Esophagus muscularis mucosa (tissue), 4 donors: ENCODE measurements at places on chromosomes 1 and 21. TPM values are rescaled to one million over a fixed set of nuclear protein-coding genes. Genes with fewer than 3 reads are reported as not detected.

GRCh38 chr1:54337928-54338327 is 68.3 kb downstream of the SSBP3 start:
- DNase-seq: no peak
- H3K27ac ChIP-seq: no peak overlapping the region
- H3K27me3 ChIP-seq: no peaks in the 10 kb centered on the region
- H3K36me3 ChIP-seq: no peaks in the 10 kb centered on the region
- H3K4me3 ChIP-seq: no peak overlapping the region

DNA sequence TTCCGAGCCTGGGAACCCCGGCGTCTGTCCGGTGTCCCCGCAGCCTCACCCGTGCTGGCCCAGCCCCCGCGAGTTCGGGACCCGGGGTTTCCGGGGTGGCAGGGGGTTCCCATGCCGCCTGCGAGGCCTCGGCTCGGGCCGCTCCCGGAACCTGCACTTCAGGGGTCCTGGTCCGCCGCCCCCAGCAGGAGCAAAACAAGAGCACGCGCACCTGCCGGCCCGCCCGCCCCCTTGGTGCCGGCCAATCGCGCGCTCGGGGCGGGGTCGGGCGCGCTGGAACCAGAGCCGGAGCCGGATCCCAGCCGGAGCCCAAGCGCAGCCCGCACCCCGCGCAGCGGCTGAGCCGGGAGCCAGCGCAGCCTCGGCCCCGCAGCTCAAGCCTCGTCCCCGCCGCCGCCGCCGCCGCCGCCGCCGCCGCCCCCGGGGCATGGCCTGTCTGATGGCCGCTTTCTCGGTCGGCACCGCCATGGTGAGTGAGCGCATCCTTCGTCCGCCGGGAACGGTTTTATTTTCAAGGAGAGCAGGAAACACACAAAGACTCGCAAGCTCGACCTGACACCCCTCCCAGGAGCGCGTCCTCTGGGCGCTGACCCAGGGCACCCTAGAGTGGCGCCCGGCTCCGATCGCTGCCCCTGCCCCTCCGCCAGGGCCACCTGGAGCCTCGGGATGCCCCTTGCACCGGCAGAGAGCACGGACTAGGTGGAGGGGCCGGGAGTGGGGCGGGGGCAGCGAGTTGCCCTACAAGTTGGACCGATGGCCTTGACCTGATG is at the start of gene ABCG1:
TSS of gene ABCG1 (plus strand) at position 305 of the 770 bp plus-strand sequence. CDS start at position 428, 123 bp downstream.
- no peak for DNase-seq
- H3K27me3 ChIP-seq: no peaks in the 10 kb centered on the region
- peak within 1 kb of the TSS; percentile 80 for H3K27ac ChIP-seq
- H3K4me3 ChIP-seq: peak within 1 kb of the TSS; percentile 84
- H3K4me1 ChIP-seq: peaks cover 26% of the 10 kb centered on the region

- H3K27ac ChIP-seq: peak overlapping the region; percentile 59
- no peak for DNase-seq
- no peak overlapping the region for H3K4me3 ChIP-seq
- peaks cover 15% of the 10 kb centered on the region for H3K4me1 ChIP-seq
Measured at GRCh38 chr1:229205854-229206253, 65.1 kb upstream of the RAB4A start.

DNA sequence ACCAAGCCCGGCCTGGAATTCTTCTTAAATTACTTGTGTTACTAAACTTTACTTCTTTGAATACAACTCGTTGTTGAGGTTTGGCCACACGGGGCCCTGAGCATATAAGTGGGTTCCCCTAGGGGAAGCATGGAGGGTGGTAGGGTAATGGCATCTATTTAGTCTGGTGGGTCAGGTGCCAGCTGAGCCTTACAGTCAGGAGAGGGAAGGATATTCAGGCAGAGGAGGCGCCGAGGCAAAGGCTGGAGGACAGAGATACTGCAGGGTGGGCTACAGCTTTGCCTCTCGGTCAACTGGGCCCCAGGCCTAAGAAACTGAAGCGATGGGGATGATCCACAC is 424 bp upstream of the NECAP2 start:
- H3K4me3 ChIP-seq: peak overlapping the region; percentile 85
- peak overlapping the region; percentile 75 for H3K27ac ChIP-seq
- no peak for DNase-seq
- H3K4me1 ChIP-seq: peaks cover 34% of the 10 kb centered on the region
- H3K27me3 ChIP-seq: no peaks in the 10 kb centered on the region

DNA sequence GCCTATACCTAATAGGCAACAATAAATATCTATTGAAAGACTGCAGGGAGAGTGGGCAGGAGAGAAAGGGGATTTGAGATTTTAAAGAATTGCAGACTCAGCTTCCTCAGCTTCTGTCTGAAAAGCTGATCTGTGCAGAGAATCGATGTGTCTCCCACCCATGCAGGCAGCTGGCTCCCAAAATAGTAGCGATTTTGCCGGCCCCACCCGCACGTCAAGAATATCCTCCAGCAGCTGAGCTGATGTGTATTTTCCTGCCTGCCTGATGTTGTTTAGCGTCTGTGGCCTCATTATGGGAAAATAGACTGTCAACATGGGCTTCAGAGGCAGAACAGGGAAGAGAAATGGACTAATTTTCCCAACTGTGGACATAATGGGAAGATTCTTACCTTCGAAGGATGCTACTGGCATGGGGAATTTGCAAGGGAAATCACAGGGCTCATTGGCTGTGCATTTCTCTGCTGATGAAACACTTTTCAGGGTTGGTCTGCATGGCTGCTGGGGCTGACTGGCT is 699.8 kb downstream of the PTPRU start:
- H3K4me3 ChIP-seq: no peak overlapping the region
- H3K36me3 ChIP-seq: no peaks in the 10 kb centered on the region
- DNase-seq: no peak
- H3K4me1 ChIP-seq: no peaks in the 10 kb centered on the region
- H3K27me3 ChIP-seq: no peaks in the 10 kb centered on the region

KPRP gene
- total RNA-seq: not detected

CA6 gene
- total RNA-seq: not detected

TAS1R1 gene
- total RNA-seq: not detected

LCE2A gene
- total RNA-seq: not detected
